ENCODE measurements at places on chromosomes 16 and 17.

DNA sequence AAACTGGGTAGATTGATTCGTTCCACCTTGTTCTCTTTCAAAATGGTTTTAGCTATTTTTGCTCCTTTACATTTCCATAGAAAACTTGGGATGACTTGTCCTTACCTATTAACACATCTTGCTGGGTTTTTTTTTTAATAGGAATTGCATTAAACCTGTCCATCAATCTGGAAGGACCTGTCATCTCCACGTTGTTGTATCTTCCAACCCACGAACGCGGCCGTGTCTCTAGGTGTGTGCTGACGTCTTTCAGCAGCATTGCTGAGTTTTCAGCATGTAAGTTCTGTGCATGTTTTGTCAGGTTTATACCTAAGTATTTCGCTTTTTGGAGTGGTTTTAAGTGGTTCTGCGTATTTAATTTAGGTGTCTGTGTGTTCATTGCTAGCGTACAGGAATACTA lies 60.4 kb upstream of the GNG13 start:
- no peak for DNase-seq

DNA sequence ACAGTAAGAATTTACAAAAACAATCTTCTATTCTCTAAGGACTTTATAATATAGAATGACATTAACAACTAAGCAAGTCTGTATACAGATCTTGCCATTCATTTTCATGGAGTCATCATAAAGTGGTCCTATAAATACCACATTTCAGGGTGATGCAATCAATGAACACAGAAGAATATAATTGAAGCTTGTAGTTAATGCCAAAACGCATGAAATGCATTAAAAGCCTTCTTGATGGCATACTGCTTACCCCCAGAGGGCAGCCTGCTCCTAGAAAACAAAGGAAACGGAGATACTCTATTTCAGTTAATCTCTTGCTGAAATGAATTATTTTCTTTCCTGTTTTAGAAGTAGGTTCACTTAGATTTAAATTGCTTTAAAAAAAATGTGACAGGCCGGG lies 45.2 kb upstream of the STAC2 start:
- DNase-seq = no peak

- no peak for DNase-seq
Measured at GRCh38 chr16:67989322-67990017, 9.2 kb upstream of the DPEP3 start.

GRCh38 chr17:31134576-31134975 lies 39.8 kb downstream of the NF1 start:
- DNase-seq = no peak

DNA sequence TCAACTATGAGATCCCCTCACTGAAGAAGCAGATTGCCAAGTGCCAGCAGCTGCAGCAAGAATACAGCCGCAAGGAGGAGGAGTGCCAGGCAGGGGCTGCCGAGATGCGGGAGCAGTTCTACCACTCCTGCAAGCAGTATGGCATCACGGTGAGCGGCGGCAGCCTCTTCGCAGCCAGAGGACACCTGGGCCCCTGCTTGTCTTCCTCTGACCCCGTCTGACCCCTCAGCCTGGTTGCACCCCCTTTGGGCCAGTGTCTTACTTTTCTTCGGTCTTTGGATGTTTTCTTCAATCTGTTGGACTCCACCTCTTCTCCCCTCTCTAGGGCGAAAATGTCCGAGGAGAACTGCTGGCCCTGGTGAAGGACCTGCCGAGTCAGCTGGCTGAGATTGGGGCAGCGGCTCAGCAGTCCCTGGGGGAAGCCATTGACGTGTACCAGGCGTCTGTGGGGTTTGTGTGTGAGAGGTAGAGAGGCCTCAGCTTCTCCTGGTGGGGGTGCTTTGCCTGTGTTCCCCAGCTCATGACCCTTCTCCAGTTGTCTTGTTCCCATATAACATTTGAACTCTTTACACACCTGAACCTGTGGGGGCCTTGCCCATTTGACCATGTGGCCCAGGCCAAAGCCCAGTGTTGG lies 4.4 kb downstream of the CDK5RAP3 start:
- no peak for DNase-seq

GRCh38 chr17:78875363-78876093 lies 27.5 kb downstream of the CEP295NL start:
- no peak for DNase-seq

- no peak for DNase-seq
Measured at GRCh38 chr16:8720080-8720966, 45.9 kb downstream of the ABAT start.

DNA sequence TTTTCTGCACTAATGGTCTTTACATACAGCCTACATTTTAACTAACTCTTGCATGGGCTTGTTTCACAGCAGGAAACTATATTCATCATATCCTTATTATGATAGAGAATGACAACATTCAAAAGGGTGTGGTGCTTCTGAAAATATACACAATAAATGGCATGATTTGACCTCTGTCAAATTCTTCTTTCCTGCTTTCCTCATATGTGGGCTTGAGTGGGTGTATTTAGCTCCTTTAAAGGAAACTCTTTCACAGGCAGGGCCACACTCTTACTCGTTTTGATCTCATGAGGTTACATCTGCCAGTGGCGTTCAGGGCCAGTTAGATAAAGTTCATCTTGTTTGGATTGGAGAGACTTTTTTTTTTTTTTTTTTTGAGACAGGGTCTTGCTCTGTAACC lies 6.1 kb downstream of the SLC35G3 start:
- DNase-seq = no peak

DNA sequence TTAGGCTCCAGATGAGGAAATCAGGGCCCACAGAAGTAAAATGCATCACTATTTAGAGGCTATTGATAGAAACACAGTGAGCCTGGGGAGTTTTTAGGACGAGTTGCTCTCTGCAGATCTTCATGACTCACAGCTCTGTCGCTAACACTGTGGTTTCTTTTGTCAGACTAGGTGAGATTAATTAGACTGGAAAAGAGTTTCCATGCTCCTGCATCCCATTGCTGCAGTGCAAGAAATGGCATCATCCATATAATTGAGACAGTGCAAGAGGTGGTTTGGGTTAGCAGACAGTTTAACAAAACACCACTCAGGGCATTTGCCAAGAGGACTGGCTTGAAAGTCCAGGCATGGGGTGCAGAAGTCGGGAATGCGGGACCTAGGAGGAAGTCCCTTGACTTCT lies 198.8 kb upstream of the CACNG5 start:
- no peak for DNase-seq

DNA sequence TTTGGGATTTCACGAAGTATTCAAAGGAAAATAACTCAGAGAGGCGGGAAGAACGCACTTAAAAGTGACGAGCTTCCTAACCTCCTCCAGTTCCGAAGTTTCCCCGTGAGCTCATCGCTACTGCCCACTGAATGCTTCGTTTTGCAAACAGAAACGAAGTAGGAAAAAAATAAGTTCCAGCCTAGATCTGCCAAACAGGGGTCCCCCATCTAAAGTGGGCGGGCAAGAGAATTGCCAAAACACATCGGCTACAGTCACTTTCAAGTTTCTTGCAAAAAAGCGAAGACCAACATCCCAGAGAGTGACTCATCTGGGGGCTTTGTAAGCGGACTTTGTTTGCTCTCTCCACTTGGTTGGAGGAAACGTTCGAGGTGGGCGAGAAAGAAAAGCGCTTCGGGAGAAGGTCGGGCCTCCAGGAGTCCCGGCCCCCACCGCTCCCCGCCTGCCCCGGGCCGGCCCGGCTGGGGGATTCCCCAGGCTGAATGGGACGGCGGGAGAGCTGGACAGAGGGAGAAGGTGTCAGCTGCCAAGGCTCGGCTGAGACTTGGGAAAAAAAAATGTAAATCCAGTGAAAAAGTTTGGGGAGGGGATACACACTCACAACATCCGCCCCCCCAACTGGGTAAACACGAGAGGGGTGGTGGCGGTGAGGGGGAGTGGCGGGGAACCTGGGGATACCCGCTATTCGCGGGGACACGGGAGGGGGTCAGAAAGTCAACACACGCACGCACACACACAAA lies 1.0 kb downstream of the VEZF1 start:
- DNase-seq = peak; percentile 21

- DNase-seq = peak; percentile 29
Measured at GRCh38 chr16:14302031-14302398, 230.9 kb downstream of the MRTFB start.

GRCh38 chr17:38669520-38669919 lies 5.2 kb downstream of the EPOP start:
- no peak for DNase-seq

GRCh38 chr17:73788111-73788510 lies 143.9 kb upstream of the SDK2 start:
- no peak for DNase-seq

- DNase-seq = peak; percentile 96
Measured at GRCh38 chr17:44137891-44138709, 3.6 kb upstream of the HROB start.

DNA sequence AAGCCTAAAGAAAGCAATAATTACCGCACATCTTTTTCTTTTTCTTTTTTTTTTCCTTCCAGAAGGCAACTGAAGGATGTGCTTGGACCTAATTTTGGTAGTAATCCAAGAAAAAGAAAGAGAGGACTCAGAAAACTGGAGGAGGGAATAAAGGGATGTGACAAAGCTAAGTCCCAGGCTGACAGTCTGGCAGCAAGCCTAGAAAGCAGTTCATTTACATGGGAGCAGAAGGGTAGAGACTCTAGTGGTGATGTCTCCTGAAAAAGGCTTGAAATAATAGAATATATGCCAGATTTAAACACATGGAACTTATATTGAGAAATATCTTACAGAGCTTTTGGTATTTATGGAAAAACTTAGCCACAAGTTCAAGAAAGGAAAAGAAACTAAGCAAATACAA lies 101.0 kb upstream of the SHISA6 start:
- DNase-seq = no peak

DNA sequence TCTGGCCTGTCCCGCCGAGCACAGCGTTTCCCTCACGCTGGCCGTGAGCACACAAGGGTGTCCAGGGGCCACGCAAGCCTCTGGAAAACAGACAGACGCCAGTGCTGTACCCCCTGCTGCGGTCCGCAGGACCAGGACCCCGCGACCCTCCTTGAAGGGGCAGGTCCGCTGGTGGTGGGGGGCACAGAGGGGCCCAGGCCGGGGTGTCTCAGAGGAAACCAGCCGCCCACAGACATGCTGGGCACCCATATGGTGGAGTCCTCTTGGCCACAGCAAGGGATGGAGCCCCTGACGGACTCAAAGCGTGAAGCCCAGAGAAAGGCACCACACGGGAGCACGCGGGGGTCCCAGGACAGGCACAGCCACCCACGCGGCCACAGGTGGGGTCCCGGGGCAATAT lies 34.4 kb downstream of the METRNL start:
- DNase-seq = no peak

GRCh38 chr17:43132117-43132516 lies 7.0 kb upstream of the BRCA1 start:
- no peak for DNase-seq

- peak; percentile 2 for DNase-seq
Measured at GRCh38 chr16:31785126-31785525, 88.5 kb upstream of the ZNF267 start.

GRCh38 chr16:71406316-71406715 lies 35.5 kb downstream of the TLE7 start:
- no peak for DNase-seq

DNA sequence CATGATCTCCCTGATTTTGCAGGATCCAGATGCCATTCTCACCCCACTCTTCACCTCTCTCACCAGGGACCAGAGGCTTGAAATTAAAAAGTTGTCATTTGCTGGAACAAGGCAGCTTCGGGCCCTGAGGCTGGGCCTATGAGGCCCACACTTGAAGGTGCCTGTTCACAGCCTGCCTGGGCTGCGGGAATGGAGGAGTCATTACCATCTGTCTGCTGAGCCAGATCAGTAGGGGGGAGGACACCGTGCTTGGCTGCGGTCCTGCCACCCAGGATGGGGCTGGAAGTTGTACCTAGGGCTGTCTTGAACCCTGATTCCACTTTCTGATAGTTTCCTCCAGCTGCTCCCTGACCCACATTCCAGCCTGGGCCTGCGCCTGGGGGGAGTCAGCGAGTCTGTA lies 208.3 kb upstream of the N4BP1 start:
- no peak for DNase-seq

GRCh38 chr17:29111816-29112499 lies 68.2 kb downstream of the MYO18A start:
- peak; percentile 50 for DNase-seq

DNA sequence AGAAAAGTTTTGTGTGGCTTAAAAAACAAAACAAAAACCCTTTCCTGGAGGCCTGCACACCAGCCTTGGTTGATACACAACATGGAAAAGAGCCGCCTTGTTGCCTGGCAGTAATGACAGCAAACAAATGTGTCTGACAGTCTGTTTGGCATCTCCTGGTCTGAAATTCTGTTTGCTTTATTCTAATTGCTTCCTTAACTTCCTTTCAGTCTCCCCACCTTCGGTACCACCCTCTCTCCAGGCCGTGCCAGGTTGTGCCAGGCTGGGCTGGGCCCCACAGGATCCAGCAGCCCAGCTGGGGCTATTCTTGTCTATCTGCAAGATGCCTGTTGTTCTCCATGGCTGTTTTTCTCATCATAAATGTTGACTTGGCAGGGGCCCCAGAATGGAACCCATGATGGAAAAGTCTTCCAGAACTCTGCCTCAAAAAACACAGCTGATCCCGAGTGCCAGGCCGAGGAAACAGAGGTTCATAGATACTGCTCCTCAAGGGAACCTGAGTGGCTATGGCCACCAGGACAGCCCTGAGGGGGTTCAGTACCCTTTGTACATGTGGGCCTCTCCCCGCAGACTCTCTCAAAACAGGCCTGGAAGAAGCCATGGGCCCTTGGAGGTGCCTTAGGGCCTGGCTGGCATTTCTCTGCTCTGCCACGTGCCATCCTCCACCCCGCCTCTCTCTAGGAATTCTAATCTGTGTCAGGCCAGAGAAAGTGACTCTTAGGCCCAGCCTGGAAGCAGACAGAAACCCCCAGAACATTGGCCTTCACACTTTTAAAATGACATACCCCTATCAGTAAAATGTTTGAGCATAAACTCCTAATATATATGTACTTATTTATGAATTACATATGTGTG lies 50.5 kb downstream of the YPEL2 start:
- no peak for DNase-seq

- no peak for DNase-seq
Measured at GRCh38 chr16:53946746-53947386, 242.9 kb downstream of the FTO start.

- DNase-seq = no peak
Measured at GRCh38 chr16:68369168-68369567, 58.3 kb downstream of the PRMT7 start.

DNA sequence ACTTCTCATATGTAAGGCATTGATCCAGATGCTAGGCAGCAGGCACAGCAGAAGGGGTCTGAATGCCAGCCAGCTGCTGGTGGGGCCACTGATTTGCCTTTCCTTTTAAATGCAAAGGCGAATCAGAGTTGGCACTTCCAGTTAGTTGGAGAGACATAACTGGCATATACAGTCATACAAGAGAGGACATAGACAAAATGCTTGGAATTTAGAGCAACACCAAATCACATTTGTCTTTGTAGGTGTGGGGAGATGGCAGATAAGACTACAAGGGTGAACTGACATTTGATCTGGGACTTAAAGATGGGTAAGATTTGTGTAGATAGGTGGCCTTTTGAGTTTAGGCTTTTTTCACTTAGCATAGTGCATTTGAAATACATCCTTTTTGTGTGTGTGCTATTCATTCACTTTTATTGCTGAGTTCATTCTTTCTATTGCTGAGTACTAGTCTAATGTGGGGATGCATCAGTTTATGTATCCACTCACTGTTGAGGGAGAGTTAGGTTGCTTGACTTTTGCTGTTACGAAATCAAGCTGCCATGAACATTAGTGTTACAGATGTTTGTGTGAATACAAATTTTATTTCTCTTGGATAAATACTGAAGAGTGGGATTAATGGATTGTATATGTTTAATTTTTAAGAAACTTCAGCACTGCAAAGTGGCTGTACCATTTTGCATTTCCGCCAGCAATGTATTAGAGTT lies 74.1 kb downstream of the SPECC1 start:
- DNase-seq = no peak

All from SW 1271 (cell line).